ENCODE measurements at places on chromosomes 11 and 22.

DNA sequence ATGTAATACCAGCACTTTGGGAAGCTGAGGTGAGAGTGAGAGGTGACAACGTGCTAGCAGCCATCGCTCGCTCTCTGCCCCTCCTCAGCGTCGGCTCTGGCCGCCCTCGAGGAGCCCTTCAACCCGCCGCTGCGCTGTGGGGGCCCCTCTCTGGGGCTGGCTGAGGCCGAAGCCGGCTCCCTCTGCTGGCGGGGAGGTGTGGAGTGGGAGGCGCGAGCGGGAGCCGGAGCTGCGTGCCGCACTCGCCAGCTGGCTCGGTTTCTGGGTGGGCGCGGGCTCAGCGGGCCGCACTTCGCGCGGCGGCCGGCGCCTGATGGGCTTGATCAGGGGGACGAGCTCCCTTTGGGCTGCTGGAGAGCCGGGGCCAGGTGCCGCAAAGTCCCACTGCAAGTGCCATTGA lies 98.9 kb upstream of the UBASH3B start:
- peak; percentile 6 for DNase-seq

DNA sequence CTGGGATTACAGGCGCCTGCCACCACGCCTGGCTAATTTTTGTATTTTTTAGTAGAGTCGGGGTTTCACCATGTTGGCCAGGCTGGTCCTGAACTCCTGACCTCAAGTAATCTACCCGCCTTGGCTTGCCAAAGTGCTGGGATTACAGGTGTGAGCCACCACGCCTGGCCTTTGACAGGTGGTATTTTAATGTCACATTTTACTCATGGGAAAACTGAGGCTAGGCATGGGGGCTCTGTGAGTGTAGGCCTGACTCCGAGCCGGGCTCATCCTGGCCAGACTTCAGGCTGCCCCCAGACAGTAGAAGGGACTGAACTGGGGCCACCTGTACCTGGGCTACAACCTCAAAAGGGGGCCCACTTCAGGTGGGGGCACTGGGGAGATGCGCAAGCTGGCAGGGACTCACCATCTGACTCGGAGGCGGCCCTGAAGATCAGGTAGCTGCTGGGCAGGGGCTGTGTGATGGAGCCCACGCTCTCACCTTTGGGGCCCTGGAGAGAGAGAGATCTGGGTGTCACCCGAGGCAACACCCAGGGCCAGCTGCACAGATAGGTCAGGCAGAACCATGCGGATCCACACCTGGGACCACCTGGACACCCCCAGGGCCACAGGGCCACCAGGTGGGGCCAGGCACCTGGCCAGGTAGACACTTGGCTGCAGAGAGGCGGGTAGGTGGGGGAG lies 45.8 kb downstream of the OSBPL5 start:
- no peak for DNase-seq

DNA sequence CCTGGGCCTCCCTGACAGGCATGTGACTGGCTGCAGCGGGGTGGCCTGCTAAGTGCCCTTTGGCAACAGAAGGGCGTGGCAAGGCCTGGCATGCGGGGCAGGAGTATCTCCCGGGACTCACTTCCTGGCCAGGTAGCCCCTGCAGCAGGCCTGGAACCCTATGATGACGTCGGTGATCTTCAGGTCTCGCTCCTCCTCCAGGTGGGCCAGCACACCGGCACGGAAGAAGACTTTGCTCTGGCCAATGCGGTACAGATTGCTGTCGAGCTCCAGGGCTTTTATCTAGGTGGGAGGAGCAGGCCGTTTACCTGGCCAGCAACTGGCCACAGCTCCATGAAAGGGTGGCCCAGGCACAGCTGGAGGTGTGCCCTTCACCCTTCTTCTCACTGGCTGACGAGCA lies 50.9 kb downstream of the APOL1 start:
- DNase-seq, result no peak

DNA sequence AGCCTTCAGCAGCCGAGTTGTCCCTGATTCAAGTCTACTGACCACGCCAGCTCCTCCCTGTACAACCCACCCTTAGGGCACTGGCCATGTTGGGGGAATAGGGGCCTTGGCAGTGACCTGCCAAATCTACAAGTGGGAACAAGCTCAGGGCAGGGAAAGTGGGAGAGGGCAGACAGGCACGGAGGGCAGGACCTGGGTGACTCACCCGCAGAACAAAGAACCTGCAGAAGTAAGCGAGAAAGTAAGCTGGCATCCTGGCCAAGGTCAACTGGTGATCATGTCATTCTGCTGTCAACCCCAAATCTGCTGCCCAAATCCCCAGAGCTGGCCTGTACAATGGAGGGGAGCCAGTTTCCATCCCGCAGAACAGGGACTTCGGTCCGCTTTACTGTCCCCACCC lies 7.9 kb upstream of the SCGB1A1 start:
- DNase-seq, result no peak

GRCh38 chr11:20011307-20011951 lies 148.8 kb downstream of the DBX1 start:
- DNase-seq, result no peak

GRCh38 chr11:129721685-129722084 lies 94.0 kb upstream of the TMEM45B start:
- DNase-seq, result no peak

DNA sequence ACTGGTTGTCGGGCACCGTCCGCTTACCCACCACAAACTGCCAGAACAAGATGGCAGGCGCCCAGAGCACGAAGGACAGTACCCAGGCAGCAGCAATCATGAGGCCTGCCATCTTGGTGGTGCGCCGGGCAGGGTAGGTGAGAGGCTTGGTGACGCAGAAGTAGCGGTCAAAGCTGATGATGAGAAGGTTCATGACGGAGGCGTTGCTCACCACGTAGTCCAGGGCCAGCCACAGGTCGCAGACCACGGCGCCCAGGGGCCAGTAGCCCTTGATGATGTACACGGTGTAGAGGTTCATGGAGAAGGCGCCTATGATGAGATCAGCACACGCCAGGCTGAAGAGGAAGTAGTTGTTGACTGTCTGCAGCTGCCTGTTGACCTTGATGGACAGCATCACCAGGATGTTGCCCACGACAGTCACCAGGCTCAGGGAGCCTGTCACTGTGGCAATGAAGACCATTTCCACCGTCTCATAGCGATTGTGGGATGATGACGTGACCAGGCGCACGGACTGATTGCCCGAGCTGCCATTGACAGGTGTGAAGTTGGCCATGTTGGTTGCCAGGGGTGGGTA lies 4.6 kb downstream of the MDK start:
- no peak for DNase-seq

DNA sequence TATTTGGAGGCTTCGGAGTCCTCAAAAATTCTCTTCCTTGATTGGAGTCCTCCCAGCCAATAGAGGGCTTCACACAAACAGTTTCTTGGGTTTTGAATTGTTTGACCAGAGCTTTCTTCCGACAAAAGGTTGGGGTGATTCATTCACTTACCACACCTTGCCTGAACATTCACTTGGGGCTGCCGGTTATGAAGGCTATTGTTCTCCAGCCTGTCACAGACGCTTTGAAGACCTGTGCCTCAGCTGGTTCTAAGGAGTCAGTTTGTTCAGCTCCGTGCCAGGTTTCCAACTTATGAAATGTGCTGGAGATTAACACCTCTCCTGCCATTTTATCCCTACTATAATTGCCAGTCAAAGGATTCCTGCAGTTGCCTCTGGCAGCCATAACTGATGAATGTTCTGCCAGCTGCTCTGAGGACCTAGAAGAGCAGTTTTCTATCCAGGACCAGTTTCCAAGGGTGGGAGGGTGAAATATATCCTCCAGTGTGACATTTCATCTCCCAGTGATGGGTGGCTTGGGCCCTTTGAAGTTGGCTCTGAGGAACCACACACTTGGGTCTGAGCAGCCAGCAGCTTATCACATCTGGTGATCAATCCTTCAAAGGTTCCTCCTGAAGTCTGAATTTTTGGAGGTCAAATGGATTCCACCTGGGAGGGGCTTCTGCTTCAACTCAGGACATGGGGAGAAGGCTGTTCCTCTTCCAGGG lies 31.4 kb downstream of the LIMK2 start:
- no peak for DNase-seq

DNA sequence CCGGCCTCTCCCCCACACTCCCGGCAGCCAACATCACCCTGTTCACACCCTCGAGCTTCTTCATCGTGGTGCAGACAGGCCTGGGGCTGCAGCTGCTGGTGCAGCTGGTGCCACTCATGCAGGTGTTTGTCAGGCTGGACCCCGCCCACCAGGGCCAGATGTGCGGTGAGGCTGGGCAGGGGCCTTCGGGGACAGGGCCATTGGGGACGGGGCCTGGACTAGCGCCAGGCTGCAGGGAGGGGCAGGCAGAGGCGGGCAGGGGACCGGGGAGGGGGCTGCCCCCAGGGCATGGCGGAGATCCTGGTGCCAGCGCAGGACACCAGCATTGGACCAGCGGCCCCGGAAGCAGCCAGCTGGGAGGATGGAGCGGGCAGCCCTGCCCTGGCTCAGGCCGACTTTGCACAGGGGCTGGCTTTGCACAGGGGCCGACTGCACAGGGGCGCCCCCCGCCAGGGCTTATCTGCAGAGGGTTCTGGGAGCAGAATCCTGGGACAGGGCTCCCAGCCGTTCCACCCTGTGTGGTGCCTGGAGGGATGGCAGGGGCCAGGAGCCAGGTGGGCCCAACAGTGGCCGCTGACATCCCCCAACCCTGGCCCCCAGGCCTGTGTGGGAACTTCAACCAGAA lies 8.6 kb downstream of the MUC5B start:
- no peak for DNase-seq

DNA sequence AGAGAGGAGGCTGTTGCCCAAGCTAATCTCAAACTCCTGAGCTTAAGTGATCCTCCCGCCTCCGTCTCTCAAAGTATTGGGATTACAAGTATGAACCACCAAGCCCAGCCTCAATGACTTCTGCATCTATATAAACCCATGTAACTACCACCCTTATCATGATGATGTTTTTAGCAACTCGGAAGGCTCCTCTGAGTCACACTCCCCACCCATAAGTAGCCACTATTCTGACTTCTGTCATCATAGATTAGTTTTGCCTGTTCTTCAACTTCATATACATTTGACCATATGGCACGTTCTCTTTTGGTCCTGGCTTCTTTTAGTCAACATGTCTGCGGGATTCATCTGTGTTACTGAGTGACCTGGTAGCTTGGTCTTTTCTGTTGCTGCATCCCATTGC lies 6.4 kb upstream of the FOSL1 start:
- DNase-seq, result no peak

DNA sequence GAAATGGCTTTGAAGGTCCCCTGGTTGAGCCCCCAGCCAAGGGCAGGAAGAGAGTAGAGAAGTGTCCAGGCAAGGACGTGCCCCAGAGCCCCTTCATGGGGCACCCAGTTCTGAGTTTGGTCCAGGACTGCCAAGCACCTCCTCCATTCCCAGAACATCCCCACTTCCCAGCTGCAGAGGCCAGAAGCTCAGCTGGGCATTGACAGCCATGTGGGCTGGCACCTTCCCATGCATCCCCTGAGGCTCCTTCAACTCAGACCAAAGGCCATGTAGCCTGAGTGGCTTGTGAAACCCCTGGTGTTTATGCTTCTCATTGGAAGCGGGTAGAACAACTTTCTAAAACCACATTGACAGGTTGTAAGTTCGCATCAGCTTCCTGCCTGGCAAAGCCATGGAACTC lies 789.6 kb downstream of the TBC1D22A start:
- no peak for DNase-seq

DNA sequence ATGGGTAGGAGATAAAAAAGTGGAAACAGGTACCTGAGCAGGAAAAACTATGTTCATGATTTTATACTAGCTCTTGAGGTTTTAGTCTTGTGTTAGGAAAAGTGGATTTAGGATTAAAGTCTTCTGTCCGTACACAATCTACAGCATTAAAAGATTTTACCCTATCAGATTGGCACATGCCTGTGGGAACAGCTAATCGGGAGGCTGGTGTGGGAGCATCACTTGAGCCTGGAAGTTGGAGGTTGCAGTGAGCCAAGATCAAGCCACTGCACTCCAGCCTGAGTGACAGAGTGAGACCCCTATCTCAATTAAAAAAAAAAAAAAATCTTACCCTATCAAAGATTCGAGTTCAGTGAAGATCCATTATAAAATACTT lies 12.2 kb upstream of the CRKL start:
- DNase-seq, result no peak

- no peak for DNase-seq
These were observed 124.5 kb downstream of the ST3GAL4 start for GRCh38 chr11:126480015-126480409.

- no peak for DNase-seq
These were observed 169.0 kb downstream of the TBC1D22A start for GRCh38 chr22:46931414-46931813.

DNA sequence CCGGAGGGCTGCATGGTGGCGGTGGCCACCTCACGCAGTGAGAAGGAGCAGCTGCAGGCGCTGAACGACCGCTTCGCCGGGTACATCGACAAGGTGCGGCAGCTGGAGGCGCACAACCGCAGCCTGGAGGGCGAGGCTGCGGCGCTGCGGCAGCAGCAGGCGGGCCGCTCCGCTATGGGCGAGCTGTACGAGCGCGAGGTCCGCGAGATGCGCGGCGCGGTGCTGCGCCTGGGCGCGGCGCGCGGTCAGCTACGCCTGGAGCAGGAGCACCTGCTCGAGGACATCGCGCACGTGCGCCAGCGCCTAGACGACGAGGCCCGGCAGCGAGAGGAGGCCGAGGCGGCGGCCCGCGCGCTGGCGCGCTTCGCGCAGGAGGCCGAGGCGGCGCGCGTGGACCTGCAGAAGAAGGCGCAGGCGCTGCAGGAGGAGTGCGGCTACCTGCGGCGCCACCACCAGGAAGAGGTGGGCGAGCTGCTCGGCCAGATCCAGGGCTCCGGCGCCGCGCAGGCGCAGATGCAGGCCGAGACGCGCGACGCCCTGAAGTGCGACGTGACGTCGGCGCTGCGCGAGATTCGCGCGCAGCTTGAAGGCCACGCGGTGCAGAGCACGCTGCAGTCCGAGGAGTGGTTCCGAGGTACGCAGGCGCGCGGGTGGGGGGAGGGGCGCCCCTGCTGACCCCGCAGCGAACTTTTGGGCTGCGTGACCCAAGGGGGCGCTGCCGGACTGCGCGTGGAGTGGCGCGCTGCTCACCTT lies 670 bp downstream of the NEFH start:
- DNase-seq, result peak; percentile 38

GRCh38 chr11:57055744-57056143 lies 67.0 kb downstream of the OR5AK2 start:
- no peak for DNase-seq

GRCh38 chr22:46110215-46110614 lies 40.1 kb upstream of the PPARA start:
- no peak for DNase-seq

GRCh38 chr11:109914038-109914437 lies 179.2 kb upstream of the ZC3H12C start:
- DNase-seq, result no peak

- no peak for DNase-seq
These were observed 106.4 kb downstream of the MIAT start for GRCh38 chr22:26763633-26764361.
